ENCODE measurements at places on chromosomes 1 and 21.

- no peak for DNase-seq
These were observed 138.6 kb downstream of the LIPI start for GRCh38 chr21:14071902-14072734.

- DNase-seq, result no peak
These were observed 60.0 kb downstream of the SLC66A1 start for GRCh38 chr1:19372136-19372514.

DNA sequence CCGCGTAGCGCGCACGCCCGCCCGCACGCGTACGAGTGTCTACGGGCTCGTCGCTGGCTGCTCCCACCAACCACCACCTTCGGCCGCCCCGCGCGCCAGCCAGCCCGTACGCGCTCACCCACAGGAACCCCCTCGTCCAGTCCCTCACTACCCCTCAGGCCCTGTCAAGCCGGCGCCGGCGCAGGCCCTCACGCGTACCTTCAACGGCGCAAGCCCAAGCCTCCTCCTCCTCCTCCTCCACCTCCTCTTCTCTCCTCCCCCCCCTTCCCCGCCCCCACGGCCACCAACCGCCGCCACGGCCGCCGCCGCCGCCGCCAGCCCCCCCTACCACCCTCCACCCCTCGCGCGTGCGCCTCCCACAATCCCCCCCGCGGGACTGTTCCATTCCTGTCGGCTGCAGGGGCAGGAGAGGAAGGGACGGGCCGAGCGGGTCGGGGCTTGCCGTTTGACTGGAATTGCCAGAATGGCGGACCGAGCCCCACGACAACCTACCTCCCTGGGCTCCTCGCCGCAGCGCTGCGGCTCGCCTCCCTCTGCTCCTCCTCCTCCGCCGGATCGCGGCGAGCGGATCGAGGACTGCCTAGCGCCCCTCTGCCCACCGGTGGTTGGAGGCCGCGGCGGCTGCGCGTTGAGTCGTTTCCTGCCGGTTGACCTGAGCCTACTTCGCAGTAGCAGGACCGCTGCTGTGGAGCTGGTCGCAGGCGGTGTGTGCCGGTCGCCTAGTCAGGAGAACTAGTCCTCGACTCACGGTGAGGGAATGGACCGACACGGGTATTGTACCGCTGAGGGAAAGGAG, at the start of gene ASH1L:
TSS of gene ASH1L (minus strand) at position 223 of the 796 bp plus-strand sequence. CDS start 41,284 bp downstream, outside the sequence.
- DNase-seq, result peak; percentile 95

GRCh38 chr1:151993084-151993733, 450 bp downstream of the S100A10 start:
- DNase-seq, result peak; percentile 75

GRCh38 chr1:111758373-111758772, 2.7 kb downstream of the DDX20 start:
- DNase-seq, result peak; percentile 50

DNA sequence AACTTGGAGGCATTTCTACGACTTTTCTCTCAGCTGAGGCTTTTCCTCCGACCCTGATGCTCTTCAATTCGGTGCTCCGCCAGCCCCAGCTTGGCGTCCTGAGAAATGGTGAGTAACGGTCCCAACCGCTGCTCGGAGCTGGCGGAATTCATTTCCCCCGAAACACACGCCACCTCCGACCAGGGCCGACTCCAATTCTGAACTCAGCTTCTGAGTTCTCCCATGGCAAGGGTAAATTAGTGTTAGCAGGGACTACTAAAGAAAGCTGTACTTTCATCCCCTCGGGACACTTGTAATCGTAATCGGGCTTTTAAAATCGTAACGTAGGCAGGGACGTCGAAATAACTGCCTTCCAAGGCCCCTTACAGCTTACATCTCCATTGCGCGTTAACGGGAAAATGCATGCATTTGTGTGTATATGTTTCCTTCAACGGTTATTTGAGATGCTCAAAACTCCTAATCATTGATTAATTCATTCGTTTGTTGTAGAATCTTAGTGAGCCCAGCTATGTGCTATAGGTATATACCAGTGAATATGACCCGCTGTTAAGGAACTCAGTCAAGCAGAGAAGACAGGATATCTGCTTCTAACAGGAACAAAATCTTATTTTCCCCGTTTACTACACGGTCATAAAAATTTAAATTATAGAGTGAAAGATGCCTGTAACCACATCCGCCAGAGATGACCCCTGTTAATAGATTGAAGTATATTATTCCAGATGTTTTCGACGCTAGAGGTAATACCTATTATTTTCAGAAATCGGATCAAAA, 472 bp downstream of the DTL start:
- no peak for DNase-seq

- DNase-seq, result no peak
These were observed 69.6 kb upstream of the B3GALT2 start for GRCh38 chr1:193256019-193256418.

DNA sequence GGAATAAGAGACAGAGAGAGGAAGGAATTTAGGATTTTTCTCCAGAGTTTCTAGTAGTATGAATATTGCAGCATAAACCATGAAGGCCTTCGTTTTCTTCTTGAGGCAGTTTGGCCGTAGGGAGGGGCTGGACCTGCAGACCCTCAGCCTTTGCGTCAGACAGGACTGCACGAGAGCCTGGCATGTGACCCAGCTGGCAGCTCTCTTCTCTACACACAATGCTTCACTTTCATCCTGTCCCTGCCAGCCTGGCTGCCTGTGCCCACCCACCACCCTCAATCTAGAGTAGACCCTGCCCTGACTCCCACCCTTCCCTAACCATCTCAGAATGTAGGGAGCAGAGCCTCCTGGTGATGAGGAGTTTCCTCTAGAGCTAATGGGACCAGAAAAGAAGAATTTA, 1.6 kb downstream of the CA14 start:
- DNase-seq, result no peak

- no peak for DNase-seq
These were observed 245.4 kb downstream of the PBX1 start for GRCh38 chr1:164804366-164804765.

- no peak for DNase-seq
These were observed 22.9 kb upstream of the SUMO3 start for GRCh38 chr21:44840771-44841170.

GRCh38 chr21:25391777-25392176, 215.5 kb downstream of the MRPL39 start:
- DNase-seq, result no peak

- DNase-seq, result peak; percentile 67
These were observed 16.2 kb downstream of the PLEKHO1 start for GRCh38 chr1:150165622-150166612.

- DNase-seq, result no peak
These were observed 157.9 kb upstream of the NRIP1 start for GRCh38 chr21:15222707-15223106.

DNA sequence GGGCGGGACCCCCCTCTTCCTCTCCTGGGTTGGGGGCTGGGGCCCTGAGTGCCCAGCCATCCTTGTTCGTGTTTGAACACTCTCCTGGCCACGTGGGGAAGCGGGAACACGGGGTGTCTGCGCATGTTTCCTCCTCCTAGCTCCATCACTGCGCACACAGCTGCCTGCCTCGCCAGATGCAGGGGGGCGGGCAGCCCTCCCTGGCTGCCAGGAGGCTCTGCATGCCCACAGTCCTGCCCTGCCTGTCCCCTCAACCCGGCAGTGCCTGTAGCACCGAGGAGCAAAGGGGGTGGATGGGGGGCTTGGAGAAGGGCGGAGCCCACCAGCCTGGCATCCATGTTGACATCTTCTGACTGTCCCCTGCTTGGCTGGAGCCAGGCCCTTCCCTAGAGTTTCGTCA, 1.8 kb upstream of the SLC25A34 start:
- no peak for DNase-seq

DNA sequence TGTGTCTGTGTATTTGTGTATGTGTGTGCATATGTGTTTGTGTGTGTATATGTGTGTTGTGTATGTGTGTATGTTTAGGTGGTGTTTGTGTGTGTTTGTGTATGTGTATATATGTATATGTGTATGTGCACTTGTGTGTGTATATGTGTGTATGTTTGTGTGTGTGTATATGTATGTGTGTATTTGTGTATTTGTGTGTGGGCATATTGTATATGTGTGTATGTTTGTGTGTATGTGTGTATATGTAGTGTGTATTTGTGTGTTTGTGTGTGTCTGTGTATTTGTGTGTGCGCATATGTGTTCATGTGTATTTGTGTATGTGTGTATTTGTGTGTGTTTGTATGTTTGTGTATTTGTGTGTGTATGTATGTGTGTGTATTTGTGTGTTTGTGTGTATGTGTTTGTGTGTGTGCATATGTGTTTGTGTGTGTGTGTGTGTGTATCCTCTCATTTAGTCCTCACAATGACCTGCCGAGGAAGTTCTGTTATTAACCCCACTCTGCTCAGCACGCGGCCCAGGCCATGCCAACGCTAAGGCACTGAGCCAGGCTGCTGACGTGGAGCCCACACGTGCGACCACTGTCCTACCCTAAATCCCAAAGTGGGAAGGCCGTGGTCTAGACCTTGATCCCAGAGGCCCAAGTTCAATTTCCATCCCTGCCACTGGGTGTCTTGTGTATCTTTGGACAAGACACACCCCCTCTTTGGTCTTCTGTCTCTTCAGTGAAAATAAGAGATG, 43.2 kb upstream of the TMEM51 start:
- DNase-seq, result no peak

DNA sequence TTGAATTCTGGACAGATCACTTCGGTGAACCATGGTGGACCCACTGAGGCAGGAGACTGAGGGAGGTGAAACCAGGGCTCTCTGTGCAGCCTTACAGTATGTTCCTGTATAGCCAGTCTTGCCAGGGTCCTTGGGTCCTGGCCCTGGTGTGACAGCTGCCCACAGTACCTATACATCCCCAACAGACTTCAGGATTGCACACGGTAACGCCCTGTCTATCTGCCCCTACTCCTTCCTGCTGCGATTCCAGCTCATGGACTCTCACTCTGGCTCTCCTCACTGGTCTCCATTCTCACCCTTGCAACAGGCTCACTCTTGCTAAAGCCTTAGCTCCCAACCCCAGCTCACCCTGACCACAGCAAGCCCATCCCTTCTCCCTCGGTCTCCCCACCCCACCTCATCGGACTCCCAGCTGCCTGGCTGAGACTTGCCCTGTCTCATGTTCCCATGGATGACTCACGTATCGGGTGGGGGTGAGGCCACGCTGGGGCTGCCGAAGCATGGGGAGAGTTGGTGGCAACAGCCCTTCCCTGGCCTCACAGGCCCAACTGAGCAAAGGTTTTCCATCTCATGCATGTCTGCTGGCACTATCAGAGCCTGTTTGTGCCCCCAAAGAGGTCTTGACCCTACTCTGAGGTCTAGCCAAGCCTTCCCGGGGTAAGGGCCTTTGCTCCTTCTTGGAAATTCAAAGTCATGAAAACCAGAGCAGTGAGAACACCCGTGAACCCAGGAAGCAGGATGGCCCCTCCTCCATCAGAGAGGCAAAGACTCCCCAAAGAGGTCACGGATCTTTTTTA, 7.1 kb downstream of the PHLDA3 start:
- peak; percentile 71 for DNase-seq

DNA sequence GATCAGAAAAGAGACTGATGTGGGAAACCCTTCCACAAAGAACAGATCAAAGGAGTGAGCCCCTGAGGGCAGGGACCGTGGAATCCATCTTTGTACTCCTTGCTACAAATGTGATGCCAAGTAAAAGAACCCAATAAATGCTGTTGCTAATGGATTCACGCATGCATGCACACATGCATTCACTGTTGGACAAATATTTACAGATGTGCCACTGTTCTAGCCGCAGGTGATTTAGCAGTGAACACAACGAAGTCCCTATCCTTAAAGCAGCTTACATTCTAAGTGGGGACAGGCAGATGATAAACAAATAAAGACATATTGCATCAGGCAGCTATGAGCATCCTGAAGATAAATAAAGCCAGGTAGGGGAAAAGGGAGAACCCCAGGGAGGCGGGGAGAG, 67.8 kb downstream of the ITPKB start:
- no peak for DNase-seq

GRCh38 chr1:3548156-3548893, 63.0 kb downstream of the MEGF6 start:
- DNase-seq, result no peak

GRCh38 chr1:217139513-217139912, 416.3 kb upstream of the ESRRG start:
- DNase-seq, result no peak
